Stimulated activated memory B cell treated with anti-CD40 and anti-IgM and Interleukin-4, amounts not matched to agents 10 μg/mL and 1 μg/mL and 100 μg/mL, for 72 hours (primary cell): ENCODE measurements at places on chromosomes 11 and 22.

GRCh38 chr11:117070016-117070415 lies 28.2 kb downstream of the SIK3 start:
- peak overlapping the region; percentile 61 for H3K27ac ChIP-seq
- H3K36me3 ChIP-seq: peaks cover 5% of the 10 kb centered on the region
- H3K4me3 ChIP-seq: no peak overlapping the region
- no peak for ATAC-seq
- H3K4me1 ChIP-seq: peaks cover 67% of the 10 kb centered on the region
- no peaks in the 10 kb centered on the region for H3K27me3 ChIP-seq

DNA sequence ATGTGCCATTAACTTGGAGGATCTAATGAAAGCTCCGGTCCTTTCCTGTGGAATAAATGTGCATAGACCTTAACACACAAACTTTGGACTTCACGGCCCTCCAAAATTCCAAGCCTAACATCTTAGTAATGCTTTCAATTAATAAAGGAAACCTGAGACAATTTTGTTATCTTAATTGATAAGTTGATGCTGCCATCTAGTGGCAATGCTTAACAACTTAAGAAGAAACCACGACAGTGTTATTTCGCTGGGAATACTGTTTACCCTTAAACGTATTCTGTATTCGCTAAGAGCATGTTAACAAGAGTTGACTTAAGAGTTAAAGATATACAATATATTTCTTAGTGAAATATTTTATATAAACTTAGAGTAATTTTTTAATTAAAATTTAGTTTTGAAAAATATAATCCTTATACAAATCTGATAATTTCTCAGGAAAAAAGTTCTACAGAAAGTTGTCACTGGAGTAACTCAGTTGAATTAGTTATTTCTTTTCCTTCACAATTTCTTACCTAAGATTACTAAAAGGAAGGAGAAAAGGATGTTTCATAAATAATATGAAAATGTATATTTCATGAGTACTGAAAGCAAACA lies 35.0 kb upstream of the OR9G4 start:
- no peak overlapping the region for H3K4me3 ChIP-seq
- H3K27me3 ChIP-seq: no peaks in the 10 kb centered on the region
- no peaks in the 10 kb centered on the region for H3K36me3 ChIP-seq
- no peaks in the 10 kb centered on the region for H3K4me1 ChIP-seq

GRCh38 chr22:41517172-41518047 lies 26.9 kb downstream of the POLR3H start:
- H3K4me1 ChIP-seq: no peaks in the 10 kb centered on the region
- no peak for ATAC-seq
- no peaks in the 10 kb centered on the region for H3K27me3 ChIP-seq
- H3K4me3 ChIP-seq: no peak overlapping the region
- H3K36me3 ChIP-seq: peaks cover 52% of the 10 kb centered on the region

GRCh38 chr22:36773935-36774334 lies 2.0 kb downstream of the IFT27 start:
- peaks cover 23% of the 10 kb centered on the region for H3K36me3 ChIP-seq
- H3K4me3 ChIP-seq: no peak overlapping the region
- H3K27ac ChIP-seq: no peak overlapping the region
- H3K4me1 ChIP-seq: peaks cover 24% of the 10 kb centered on the region

GRCh38 chr11:33920838-33921613 lies 29.1 kb upstream of the LMO2 start:
- peak overlapping the region; percentile 68 for H3K27ac ChIP-seq
- no peaks in the 10 kb centered on the region for H3K36me3 ChIP-seq
- peaks cover 29% of the 10 kb centered on the region for H3K27me3 ChIP-seq
- peak; percentile 99 for ATAC-seq
- H3K4me3 ChIP-seq: peak overlapping the region; percentile 30

DNA sequence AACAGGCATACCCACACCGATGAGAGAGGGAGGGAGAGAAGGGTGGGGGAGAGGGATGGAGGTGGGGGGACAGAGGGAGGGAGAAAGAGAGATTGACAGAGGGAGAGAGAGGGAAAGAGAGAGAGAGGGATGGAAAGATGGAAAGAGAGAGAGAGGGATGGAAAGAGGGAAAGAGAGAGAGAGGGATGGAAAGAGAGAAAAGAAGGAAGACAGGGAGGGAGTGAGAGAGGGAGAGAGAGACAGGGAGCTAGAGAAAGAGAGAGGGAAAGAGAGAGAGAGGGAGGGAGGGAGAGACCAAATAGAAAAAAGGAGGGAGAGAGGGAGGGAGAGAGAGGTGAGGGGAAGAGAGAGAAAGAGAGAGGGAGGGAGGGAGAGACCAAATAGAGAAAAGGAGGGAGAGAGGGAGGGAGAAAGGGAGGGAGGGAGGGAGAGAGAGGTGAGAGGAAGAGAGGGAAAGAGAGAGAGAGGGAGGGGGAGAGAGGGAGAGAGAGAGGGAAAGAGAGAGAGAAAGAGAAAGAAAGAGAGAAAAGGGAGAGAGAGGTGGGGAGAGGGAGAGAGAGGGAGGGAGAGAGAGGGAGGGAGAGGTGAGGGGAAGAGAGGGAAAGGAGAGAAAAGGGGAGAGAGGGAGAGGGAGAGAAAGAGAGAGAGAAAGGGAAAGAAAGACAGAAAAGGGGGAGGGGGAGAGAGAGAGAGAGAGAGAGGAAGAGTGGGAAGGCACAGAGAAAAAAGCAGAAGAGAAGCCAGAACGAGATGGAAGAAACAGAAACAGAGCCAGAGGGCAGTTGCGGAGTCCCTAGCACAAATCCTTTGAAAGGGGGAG lies 23.8 kb downstream of the MB start:
- H3K36me3 ChIP-seq: no peaks in the 10 kb centered on the region
- no peaks in the 10 kb centered on the region for H3K4me1 ChIP-seq
- no peak overlapping the region for H3K27ac ChIP-seq
- H3K27me3 ChIP-seq: peaks cover 61% of the 10 kb centered on the region
- H3K4me3 ChIP-seq: no peak overlapping the region
- ATAC-seq: no peak

DNA sequence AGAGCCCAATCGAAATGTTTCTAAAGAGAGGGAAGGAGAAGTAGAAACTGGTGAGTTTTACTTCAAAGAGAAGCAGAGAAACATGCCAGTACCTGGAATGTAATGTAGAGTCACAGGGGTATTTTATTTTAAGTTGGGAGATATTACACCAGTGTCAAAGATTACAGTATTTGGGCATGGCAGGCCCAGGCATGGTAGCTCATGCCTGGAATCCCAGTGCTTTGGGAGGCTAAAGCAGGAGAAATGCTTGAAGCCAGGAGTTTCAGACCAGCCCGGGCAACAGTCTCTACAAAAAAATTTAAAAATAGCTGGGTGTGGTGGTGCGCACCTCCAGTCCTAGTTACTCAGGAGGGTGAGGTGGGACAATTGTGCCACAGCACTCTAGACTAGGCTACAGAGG lies 2.7 kb downstream of the SYCE3 start:
- no peaks in the 10 kb centered on the region for H3K36me3 ChIP-seq
- H3K27ac ChIP-seq: no peak overlapping the region
- H3K4me1 ChIP-seq: peaks cover 17% of the 10 kb centered on the region
- ATAC-seq: no peak

DNA sequence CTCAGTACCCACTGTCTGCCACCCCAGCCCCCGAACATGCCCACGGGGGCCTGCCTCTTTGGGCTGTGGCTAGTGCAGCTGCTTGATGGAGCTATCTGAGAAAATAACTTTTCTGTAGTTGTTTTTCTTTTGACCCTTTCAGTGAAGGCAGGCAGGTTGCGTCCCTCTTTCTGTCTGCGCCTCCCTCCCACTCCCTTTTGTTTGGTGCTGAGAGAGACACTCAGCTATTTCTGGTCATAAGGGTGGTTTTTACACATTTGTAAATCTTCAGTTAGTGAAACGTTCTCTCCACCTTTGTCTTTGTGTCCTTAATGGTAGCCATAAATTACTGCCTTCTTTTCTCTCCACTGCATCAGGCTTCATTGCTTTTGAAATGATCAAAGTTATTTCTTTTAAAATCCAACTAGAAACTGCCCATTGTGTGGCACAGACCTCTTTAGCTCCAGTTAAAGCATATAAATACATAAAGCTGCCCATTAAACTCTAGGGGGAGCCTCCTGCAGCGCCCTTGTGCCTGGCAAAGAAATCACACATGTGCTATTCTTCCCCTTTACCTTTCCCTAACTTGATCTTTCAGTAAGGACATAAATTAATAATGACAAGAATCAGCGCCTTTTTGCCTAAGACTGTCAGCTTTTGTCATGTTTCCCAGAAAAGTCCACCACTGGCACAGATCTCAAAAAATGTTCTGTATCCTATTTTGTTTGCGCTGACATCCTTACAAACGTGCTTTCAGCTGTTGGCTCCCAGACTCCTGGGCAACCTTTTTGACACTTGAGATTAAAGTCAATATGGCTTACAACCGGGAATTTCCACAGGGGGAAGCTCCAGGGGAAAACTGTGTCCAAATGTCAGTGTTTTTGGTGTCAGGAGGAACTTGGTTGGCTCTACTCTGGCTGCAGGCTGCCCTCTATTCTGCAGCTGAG lies 1.7 kb upstream of the SCUBE2 start:
- no peaks in the 10 kb centered on the region for H3K4me1 ChIP-seq
- no peak overlapping the region for H3K27ac ChIP-seq
- no peaks in the 10 kb centered on the region for H3K36me3 ChIP-seq
- peaks cover 68% of the 10 kb centered on the region for H3K27me3 ChIP-seq
- peak overlapping the region; percentile 12 for H3K4me3 ChIP-seq
- ATAC-seq: no peak

- peaks cover 7% of the 10 kb centered on the region for H3K36me3 ChIP-seq
- no peak overlapping the region for H3K4me3 ChIP-seq
- H3K4me1 ChIP-seq: peaks cover 7% of the 10 kb centered on the region
- ATAC-seq: no peak
- no peak overlapping the region for H3K27ac ChIP-seq
- no peaks in the 10 kb centered on the region for H3K27me3 ChIP-seq
These were observed 3.6 kb upstream of the CCDC117 start for GRCh38 chr22:28768701-28769393.

GRCh38 chr11:24872651-24873311 lies 375.9 kb downstream of the LUZP2 start:
- no peaks in the 10 kb centered on the region for H3K36me3 ChIP-seq
- H3K4me1 ChIP-seq: no peaks in the 10 kb centered on the region
- no peak overlapping the region for H3K27ac ChIP-seq
- H3K27me3 ChIP-seq: no peaks in the 10 kb centered on the region

GRCh38 chr11:31240340-31240904 lies 129.1 kb downstream of the DCDC1 start:
- no peaks in the 10 kb centered on the region for H3K4me1 ChIP-seq
- ATAC-seq: no peak
- no peaks in the 10 kb centered on the region for H3K27me3 ChIP-seq
- no peak overlapping the region for H3K27ac ChIP-seq
- H3K4me3 ChIP-seq: no peak overlapping the region

- H3K36me3 ChIP-seq: peaks cover 8% of the 10 kb centered on the region
- ATAC-seq: no peak
- H3K4me1 ChIP-seq: peaks cover 90% of the 10 kb centered on the region
- no peaks in the 10 kb centered on the region for H3K27me3 ChIP-seq
- no peak overlapping the region for H3K27ac ChIP-seq
These were observed 93.7 kb downstream of the MICAL3 start for GRCh38 chr22:17930455-17931313.

DNA sequence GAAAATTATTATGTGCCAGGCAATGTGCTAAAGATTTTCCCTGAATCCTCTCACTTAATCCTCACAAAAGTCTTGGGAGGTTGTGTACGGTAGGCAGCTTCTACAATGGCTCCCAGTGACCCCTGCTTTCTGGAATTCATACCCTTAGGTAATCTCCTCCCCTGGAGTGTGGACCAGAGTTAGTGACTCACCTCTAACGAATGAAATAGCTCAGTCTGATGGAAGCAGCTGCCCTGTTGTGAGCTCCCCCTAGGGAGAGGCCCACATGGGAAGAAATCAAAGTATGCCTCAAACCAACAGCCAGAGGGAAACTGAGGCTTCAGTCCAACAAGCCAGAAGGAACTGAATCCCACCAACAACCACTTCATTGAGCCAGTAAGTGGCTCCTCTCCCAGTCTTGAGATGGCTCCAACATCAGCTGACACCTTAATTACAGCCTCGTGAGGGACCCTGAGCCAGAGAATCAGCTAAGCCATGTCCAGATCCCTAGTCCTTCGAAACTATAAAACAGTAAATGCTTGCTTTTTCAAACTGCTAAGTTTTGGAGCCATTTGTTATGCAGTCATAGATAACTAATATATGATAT lies 98.9 kb upstream of the ISX start:
- H3K27ac ChIP-seq: no peak overlapping the region
- H3K4me3 ChIP-seq: no peak overlapping the region
- H3K4me1 ChIP-seq: no peaks in the 10 kb centered on the region
- H3K36me3 ChIP-seq: no peaks in the 10 kb centered on the region

DNA sequence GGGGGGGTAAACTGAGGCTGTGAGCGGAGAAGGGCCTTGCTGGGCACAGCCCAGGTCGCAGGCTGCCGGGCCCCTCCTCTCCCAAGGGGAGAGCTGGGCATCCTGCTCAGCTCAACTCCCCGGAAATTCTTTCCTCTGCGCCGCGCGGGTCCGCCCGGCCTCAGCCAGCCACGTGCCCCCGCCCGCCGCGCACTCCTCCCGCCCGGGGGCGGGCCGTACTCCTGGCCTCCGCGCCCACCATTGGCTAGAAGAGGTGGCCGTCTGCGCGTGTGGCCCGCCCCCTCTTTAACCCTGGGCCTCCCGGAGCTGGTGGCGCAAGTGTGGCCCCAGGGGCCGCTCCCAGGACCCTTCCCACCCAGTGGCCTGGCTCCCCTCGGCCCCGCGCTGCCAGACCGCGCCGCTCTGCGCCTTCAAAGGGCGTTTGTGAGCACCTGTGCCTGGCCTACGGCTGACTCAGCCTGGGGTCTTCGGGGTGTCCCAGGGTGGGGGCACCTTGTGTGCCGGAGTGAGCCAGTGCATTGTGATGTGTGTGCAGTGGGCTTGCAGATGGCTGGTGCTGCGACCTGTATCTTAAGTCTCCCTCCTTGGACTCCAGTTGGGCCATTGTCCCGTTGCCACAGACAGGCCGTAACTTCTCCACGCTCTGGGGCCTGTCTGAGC lies 2.0 kb downstream of the MRGPRF start:
- no peak overlapping the region for H3K4me3 ChIP-seq
- peaks cover 7% of the 10 kb centered on the region for H3K4me1 ChIP-seq
- no peak overlapping the region for H3K27ac ChIP-seq
- ATAC-seq: peak; percentile 53
- H3K27me3 ChIP-seq: peaks cover 83% of the 10 kb centered on the region

- H3K4me3 ChIP-seq: no peak overlapping the region
- H3K4me1 ChIP-seq: peaks cover 17% of the 10 kb centered on the region
- ATAC-seq: no peak
- no peak overlapping the region for H3K27ac ChIP-seq
These were observed 260.4 kb upstream of the ARHGAP20 start for GRCh38 chr11:110972640-110973039.

GRCh38 chr22:17281440-17281841 lies 62.2 kb upstream of the ADA2 start:
- H3K27me3 ChIP-seq: no peaks in the 10 kb centered on the region
- peak overlapping the region; percentile 42 for H3K27ac ChIP-seq
- no peaks in the 10 kb centered on the region for H3K36me3 ChIP-seq
- peak overlapping the region; percentile 45 for H3K4me3 ChIP-seq
- peak; percentile 49 for ATAC-seq

- no peak for ATAC-seq
- no peaks in the 10 kb centered on the region for H3K27me3 ChIP-seq
- peaks cover 82% of the 10 kb centered on the region for H3K36me3 ChIP-seq
- peaks cover 81% of the 10 kb centered on the region for H3K4me1 ChIP-seq
- peak overlapping the region; percentile 30 for H3K4me3 ChIP-seq
- H3K27ac ChIP-seq: peak overlapping the region; percentile 85
These were observed 103.2 kb downstream of the ETS1 start for GRCh38 chr11:128484172-128484571.

- H3K4me1 ChIP-seq: peaks cover 5% of the 10 kb centered on the region
- no peak for ATAC-seq
- no peaks in the 10 kb centered on the region for H3K36me3 ChIP-seq
- peaks cover 14% of the 10 kb centered on the region for H3K27me3 ChIP-seq
These were observed 54.2 kb downstream of the FEZ1 start for GRCh38 chr11:125441648-125442410.
